ENCODE measurements at places on chromosomes 5 and 9.

- DNase-seq = peak; percentile 83
Measured at GRCh38 chr5:65722575-65723403, 784 bp downstream of the NLN start.

- DNase-seq = no peak
Measured at GRCh38 chr9:96015876-96016686, 140.6 kb downstream of the ERCC6L2 start.

DNA sequence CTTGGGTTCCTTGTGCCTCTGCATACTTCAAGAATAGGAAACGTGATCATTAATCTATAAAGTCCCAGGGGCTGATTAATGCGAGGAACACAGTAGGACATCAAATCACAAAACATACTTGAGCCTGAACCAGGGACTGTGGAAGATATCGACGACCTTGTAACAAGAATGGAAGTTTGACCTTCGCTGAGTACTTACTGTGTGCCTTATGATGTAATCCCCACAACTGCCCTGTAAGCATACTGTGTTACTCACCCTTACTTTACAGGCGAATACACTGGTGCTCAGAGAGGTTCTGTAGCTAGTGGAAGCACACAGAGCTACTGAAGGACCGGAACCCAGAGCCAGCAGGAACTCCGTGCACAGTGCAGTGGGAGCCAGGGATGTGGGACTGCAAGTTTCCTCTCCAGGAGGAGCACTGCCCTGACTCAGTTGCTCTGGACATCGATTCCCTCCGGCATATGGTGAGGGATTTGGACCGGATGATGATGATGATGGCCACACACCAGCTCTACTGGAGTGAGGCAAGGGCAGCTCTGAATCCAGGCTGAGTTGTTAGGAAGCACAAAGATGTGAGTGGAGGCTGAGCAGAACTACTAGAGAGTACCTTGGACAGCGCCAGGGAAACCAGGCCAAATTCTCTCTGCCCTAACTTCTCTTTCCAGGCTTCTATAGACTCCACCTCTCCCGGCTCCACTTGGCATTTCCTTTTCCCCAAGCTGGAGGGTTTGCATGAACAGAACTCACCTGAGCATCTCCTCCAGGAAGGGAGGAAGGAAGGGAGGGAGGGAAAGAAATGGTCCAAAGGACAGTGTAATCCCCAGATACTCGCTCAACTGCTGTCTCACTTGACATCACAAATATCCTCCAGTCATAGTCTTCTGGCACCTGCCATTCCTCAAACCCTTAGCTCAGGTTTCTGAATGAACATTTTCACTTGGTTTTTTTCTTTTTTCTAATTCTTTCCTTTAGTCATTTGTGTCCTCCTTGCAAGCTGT lies 1.5 kb upstream of the GABBR2 start:
- DNase-seq = peak; percentile 68

GRCh38 chr5:56011835-56012234 lies 17.1 kb upstream of the IL6ST start:
- peak; percentile 97 for DNase-seq

DNA sequence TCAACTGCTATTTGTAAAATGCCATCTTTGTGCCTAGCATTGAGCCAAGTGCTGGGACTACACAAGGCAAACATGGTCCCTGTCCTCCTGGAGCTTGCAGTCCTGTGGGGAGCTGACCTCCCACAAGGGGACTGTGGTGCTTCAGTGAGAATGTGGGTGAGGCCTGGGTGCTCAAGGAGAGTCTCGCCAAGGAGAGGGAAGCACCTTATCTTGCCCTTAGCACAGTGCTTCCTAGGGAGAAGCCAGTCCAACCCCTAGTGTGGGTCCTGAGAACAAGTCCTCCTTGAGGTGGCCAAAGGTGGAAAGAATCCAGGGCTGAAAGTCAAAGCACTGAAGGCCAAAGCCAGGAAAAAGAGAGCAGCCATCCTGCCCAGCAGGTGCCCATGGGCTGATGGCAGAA lies 31.1 kb upstream of the MVB12B start:
- no peak for DNase-seq

GRCh38 chr9:12737871-12738270 lies 36.9 kb upstream of the LURAP1L start:
- no peak for DNase-seq

- no peak for DNase-seq
Measured at GRCh38 chr5:144773628-144774027, 603.0 kb downstream of the KCTD16 start.

- DNase-seq = no peak
Measured at GRCh38 chr9:132044176-132044875, 35.3 kb downstream of the MED27 start.

- DNase-seq = no peak
Measured at GRCh38 chr5:135227064-135228022, 171.7 kb downstream of the MACROH2A1 start.

- no peak for DNase-seq
Measured at GRCh38 chr5:52469835-52470234, 317.9 kb upstream of the ITGA1 start.

- no peak for DNase-seq
Measured at GRCh38 chr9:2964470-2964869, 120.6 kb upstream of the PUM3 start.

GRCh38 chr9:92171822-92172221 lies 56.6 kb upstream of the SPTLC1 start:
- DNase-seq = no peak

- DNase-seq = no peak
Measured at GRCh38 chr9:91421971-91422757, 1.5 kb downstream of the NFIL3 start.

GRCh38 chr5:146426305-146426704 lies 20.8 kb upstream of the TCERG1 start:
- DNase-seq = no peak

- DNase-seq = peak; percentile 75
Measured at GRCh38 chr5:43305948-43306565, 7.2 kb downstream of the HMGCS1 start.

DNA sequence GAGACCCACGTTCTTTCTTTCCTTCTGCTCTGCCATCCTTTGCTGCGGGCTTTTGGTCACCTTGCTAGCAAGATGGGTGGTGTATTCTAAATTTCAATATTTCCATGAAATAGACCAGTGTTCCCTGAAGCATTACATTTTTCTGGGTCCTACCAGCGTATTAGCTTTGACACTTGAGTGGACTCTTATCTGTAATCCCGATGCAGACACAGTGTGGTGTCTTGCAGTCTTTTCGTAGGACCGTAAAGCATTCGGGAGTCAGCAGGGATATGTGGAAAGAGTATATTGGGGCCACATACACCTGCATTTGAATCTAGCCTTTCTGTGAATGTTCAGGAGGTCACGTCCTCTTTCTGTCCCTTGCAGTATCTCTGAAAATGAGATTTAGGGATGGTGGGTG lies 124.7 kb upstream of the CPEB4 start:
- no peak for DNase-seq

GRCh38 chr5:9165546-9165945 lies 380.3 kb downstream of the SEMA5A start:
- no peak for DNase-seq

DNA sequence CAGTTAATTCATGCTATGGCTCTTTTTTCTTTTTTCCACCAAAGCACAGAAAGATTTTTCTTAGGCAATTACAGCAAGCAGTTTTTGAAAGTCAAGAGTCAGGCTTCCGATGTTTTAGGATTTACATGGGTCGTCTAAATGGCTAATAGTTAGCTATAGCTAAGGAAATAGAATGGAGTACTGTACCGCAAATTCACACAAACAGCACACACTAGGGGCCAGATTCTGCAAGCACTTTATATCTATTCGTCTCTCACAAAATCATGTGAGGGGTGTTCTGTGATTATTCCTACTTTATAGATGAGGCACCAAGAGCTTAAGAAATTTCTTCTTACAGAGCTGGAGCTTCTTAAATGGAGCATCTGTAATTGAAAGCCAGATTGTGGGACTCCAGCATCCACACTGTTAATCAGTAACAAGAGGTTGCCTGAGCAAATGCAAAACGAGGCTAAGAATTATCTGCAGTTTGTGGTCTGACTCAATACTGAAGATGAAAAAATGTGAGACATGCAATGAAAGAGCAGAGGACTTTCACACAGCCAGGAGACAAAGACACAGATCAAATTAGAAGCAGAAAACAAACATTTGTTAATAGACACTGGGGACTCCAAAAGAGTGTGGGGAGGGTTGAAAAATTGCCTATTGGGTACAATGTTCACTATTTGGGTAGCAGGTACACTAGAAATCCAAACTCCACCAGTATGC lies 62.7 kb upstream of the CTXN3 start:
- no peak for DNase-seq

GRCh38 chr9:89850153-89850552 lies 245.3 kb downstream of the GADD45G start:
- DNase-seq = no peak

- no peak for DNase-seq
Measured at GRCh38 chr5:147510885-147511284, 1.0 kb upstream of the DPYSL3 start.

GRCh38 chr9:121120386-121120785 lies 45.6 kb downstream of the CNTRL start:
- DNase-seq = no peak

GRCh38 chr5:173940269-173940668 lies 48.7 kb upstream of the C5orf47 start:
- DNase-seq = no peak

DNA sequence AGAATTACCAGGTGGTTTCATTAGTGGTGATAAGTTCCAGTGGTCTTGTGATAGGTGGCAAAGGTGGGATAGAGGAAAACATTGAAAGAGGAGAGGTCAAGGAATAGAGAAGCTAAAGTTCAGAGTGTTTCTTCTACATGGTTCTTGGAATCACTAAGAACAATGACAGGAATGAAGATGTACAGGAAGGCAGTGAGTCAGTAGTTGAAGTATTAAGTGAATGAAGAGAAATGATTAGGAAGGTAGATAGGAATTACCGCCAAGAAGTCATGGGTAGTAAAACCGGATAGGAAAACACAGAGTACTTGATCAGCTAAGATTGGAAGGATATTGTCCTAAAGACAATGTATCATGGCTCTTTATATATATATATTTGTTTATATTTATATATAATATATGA lies 37.9 kb upstream of the RASA1 start:
- no peak for DNase-seq

- peak; percentile 65 for DNase-seq
Measured at GRCh38 chr5:65482296-65482735, 596 bp upstream of the ADAMTS6 start.

GRCh38 chr5:77748160-77748559 lies 28.0 kb downstream of the TBCA start:
- no peak for DNase-seq

- DNase-seq = no peak
Measured at GRCh38 chr9:133221177-133221809, 12.2 kb upstream of the OBP2B start.

- no peak for DNase-seq
Measured at GRCh38 chr9:130390390-130390789, 54.4 kb upstream of the ASS1 start.

DNA sequence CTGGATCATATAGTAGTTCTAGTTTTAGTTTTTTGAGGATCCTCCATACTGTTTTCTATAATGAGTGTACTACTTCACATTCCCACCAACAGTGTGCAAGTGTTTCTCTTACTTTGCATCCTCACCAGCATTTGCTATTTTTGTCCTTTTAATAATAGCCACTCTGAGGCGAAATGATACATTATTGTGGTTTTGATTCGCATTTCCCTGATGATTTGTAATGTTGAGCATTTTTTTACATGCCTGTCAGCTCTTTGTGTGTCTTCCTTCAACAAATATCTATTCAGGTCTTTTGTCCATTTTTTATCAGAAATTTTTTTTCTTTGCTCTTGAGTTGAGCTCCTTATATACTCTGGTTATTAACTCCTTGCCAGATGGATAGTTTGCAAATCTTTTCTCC lies 114.0 kb downstream of the ADAMTSL1 start:
- DNase-seq = peak; percentile 50

- no peak for DNase-seq
Measured at GRCh38 chr5:125455041-125455440, 708.6 kb upstream of the ZNF608 start.

DNA sequence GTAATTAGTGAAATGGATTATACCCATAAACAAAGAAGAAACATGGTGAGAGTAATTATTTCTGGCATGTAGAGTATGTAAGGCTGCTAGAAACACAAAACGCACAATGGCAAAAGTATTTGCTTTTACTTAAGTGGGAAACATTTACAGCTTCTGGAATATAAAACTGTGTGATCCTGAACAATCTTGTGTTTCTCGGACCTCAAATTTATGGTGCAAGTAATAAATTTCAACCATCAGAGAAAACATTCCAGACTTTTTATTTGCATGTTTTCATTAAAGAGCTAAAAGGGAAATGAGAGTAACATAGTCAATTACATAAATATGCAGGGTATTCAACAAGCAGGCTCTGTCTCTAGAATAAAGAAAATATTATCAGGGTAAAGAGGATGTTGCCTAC lies 17.2 kb upstream of the PRR16 start:
- DNase-seq = no peak

DNA sequence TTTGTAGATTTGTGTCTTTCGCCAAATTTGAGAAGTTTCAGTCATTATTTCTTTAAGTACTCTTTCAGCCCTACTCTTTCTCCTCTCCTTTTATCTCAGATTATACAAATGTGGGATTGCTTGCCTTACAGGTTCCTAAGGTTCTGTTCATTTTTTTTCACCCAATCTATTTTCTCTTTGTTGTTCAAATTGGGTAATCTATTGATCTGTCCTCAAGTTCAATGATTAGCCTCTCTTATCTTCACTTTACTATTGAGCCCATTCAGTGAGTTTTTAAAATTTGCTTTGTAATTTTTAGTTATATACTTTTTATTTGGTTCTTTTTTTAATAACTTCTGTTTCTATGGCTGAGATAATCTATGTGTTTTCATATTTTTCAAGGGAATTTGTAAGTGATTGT lies 282.1 kb downstream of the FER start:
- DNase-seq = no peak

DNA sequence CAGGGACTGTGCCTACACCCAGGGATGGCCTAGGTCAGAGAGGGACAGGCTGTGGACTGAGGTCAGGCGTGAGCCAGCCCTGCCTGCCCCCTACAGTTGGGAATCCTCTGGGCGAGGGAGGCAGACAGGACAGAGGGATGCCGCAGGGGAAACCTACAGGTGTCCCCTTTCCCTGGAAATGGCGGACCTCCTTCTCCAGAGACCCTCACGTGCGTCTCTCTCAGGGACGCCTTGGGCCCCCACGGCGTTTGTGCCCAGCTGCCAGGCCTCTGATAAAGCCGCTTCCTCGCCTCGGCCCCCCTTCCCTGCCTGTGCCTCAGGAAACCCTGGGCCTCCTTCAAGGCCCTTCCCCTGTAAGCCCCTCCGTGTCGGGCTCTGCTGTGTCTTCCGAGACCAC lies 129.3 kb downstream of the RXRA start:
- DNase-seq = no peak

DNA sequence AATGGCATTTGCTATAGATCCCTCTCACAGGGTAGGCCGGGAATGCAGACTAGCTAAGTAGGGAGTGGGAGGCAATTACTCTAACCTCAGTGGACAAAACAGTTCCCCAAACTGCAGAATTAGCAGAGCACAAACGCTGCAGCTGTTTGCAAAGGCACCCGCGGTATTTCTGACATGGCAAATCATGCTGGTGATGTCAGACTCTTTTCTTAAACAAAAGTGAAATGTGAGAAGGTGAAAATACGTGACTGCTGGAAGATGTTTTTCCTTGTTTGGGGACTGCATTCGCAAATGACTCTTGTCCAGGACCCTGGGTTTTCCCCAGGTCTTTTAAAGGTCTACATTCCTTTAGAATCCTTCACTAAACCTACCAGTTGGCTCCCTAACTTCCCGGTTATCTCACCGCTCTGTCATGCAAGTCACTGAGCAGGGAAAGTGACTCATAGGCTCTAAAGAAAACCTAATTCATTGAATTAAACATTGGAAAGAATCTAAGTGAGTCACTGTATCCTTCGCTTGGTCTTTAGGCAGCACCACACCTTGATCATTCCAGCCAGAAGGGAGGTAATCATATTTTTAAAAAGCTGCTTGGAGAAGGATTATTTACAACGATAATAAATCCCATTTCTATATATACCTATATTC lies 91.5 kb upstream of the DNAH5 start:
- peak; percentile 98 for DNase-seq
